ENCODE measurements at places on chromosomes 1 and 21.

DNA sequence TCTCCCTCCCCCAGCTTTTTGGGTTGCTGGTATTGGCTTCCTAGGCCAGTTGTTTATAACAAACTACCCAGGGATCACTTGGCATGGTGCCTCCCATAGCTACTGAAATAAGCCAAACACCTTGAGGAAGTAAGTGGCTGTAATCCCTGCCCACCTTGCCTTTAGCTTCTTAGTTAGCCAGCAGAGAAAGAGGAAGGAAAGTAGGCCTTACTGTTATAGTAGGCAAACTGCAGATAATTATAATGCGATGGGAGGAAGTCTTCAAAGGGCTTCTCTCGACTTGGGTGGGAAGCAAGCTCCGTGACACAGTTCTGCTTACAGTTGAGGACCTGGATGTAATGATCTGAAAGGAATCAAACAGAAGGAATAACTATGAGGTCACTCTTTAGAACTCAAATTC is 8.2 kb downstream of the P3H1 start:
- DNase-seq: no peak

GRCh38 chr1:32907435-32907834 is 6.2 kb upstream of the TMEM54 start:
- no peak for DNase-seq

- DNase-seq: no peak
Observed at GRCh38 chr1:38121231-38121680, 74.7 kb upstream of the POU3F1 start.

DNA sequence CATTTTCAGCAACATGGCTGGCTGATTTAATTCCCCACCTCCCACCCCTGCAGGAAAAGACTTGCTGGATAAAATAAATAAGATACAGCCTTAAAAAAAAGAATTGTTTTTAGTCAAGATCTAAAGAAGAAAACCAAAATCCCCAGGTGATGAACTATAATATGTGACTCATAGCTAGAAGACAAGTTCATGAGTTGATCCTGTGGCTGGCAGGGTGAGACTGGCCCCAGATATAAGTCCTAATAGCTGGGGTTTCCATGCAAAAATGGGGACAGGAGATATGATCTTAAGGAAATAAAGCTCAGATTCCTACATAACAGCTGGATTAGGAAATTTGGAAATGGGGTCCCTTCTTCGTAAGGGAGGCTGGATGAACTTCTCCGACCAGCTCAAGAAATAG is 21.9 kb upstream of the RGSL1 start:
- no peak for DNase-seq

DNA sequence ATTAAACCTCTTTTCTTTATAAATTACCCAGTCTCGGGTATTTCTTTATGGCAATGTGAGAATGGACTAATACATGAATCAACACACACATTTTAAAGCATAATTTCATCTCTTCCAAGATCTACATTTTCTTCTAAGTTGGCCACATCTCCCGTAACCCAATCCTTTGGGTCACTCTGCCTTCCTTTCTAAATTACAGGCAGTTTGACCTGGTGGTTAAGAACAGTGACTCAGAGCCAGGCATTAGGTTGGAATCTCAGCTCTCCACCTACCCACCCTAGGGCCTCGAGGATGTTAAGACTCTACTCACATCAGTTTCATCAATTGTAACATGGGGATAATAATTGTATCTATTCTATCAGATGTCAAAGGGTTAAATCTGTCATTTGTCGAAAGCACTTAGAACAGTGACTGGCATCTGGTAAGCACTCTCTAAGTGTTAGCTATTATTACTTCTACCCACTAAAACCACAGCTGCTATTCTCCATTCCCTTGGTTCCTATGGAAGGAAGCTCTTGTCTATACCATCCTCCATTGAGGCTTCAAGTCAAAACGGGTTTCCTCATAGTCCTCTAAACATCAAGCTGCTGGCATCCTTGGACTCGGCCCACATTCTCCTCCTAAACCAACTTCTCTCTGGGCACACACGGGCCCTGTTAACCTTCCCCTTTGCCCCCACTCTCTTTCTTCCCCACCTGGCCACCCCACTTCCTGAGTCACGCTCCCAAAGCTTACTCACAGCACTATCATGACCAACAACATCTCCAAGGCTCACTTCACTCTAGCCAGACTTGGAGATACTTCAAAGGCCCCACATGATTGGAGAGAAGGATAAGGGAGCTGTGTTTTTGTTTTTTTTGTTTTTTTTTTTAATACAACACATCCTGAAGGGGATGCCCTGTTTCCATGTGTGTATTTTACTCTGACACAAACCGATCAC is 116.9 kb downstream of the TGFBR3 start:
- no peak for DNase-seq

DNA sequence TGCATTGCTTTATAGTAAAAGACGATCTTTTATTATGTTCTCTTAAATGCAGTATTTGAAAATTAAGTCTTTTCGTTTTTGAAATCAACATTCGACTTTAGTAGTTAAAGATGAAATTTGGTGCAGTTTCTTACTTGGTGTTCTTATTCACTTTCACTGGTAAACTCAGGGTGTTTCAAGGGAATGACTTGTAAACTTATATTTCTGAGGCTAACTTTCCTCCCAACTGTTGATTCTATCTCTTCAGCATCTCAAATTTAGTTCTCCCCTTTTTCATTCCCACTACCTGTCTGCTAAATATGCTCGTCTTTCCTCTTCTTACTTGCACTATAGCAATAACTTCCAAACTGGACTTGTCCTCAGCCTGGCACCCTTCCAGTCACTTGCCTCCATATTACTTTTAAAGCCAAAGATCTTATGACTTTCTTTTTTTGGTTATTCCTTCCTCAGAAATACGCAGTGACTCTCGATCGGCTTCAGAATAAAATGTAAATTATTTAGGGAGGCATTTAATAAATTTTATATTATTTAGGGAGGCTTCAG is 988 bp downstream of the SLC35A3 start:
- DNase-seq: no peak

DNA sequence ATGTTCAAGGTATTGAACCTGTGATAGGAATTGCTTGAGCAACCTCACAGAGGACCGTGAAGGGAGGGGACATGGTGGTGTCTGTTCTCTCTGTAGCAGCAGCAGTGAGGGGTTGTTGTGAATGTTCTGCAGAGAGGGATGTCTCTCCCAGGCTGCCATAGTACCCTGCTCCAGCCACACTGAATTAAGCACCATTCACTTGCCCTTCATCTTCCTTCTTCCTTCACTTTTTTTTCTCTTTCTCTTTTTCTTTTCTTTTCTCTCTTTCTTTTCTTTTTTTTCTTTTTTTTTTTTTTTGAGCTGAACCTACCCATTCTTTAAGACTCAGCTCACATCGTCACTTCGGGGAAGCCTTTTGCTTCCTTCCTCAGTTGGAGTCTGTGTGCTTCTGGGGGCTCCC is 89.5 kb downstream of the CNIH3 start:
- DNase-seq: no peak

GRCh38 chr1:242764161-242764560 is 239.7 kb upstream of the PLD5 start:
- no peak for DNase-seq

DNA sequence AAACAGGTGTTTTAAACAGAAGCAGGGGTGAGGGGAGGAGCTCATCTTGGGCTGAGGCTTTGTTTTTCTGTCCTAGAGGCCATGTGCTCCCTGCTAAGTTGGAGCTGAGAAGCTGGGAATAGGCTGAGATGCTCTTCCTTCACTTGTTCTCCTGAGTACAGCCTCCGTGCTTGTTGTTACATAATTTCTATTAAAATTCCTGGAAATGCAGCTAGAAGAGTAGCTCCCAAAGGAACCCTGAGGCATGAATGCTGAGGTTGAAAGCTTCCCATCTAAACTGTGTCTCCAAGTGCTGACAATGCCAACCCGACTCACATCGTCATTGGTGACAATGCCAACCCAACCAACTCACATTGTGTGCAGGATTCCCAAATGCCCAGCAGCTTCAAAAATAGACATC is 12.6 kb upstream of the ITPKB start:
- DNase-seq: no peak

- DNase-seq: no peak
Observed at GRCh38 chr1:162028726-162029125, 5.1 kb upstream of the OLFML2B start.
